B cell (primary cell): ENCODE measurements at places on chromosomes 1 and 21. TPM values are rescaled to one million over a fixed set of nuclear protein-coding genes. Genes with fewer than 3 reads are reported as not detected.

Gene PRR9
- not detected in 2 replicates for total RNA-seq

DNA sequence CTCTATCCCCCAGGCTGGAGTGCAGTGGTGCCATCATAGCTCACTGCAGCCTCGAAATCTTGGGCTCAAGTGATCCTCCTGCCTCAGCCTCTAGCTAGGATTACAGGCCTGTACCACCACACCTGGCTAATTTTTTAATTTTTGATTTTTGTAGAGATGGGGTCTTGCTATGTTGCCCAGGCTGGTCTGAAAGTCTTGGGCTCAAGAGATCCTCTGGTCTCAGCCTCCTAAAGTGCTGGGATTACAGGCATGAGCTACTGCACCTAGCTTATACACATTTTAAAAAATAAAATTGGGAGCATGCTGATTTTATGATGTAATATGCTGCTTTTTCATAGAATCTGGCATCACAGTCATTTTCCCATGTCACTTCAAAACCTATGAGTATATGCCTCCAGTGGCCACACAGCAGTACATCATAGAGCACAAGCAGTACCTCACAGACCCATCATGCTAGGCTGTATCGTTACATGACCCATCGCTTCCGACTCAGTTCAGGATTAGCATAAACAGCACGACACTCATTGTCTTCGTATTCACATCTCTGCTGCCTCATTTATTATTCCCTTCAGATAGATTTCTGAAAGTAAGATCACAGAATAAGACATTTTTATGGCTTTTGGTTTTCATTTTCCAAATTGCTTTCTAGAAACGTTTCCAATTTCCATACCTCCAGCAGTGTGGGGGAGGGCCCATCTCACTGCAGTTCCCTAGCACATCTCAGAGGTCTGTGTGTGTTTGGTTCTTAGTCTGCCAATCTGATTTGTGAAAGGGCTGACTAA, 35.9 kb upstream of the CCSAP start:
- DNase-seq, result no peak
- H3K36me3 ChIP-seq, result no peaks in the 10 kb centered on the region
- H3K4me1 ChIP-seq, result no peaks in the 10 kb centered on the region

DNA sequence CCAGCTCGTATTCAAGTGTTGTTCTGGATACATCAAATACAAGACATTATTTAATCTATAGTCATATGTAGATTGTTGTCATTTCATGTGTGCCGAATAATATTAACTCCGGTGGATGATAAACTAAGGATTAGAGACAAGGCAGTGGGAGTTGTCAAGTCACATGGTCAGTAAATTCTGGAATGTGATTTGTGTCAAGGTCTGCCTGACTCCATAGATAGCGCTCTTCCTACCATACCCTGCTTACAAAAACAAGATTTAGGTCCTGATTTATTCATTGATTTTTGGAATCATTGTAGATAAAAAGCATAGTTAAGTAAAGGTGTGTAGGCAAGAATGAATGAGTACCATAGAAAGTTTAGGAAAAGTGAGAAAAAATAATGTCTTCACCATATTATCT, 2.6 kb downstream of the TNNI3K start:
- H3K36me3 ChIP-seq, result no peaks in the 10 kb centered on the region
- no peak for DNase-seq
- H3K27me3 ChIP-seq, result no peaks in the 10 kb centered on the region
- no peaks in the 10 kb centered on the region for H3K4me1 ChIP-seq
- H3K4me3 ChIP-seq, result no peak overlapping the region
- no peak overlapping the region for H3K27ac ChIP-seq

- no peak overlapping the region for H3K27ac ChIP-seq
- no peaks in the 10 kb centered on the region for H3K27me3 ChIP-seq
- no peak for DNase-seq
Observed at GRCh38 chr1:79128722-79129121, 122.2 kb upstream of the ADGRL4 start.

GRCh38 chr1:47834326-47834725, 162.9 kb downstream of the TRABD2B start:
- DNase-seq, result no peak
- no peak overlapping the region for H3K27ac ChIP-seq
- H3K4me3 ChIP-seq, result no peak overlapping the region
- no peaks in the 10 kb centered on the region for H3K36me3 ChIP-seq
- no peaks in the 10 kb centered on the region for H3K4me1 ChIP-seq

- no peak overlapping the region for H3K4me3 ChIP-seq
- no peaks in the 10 kb centered on the region for H3K36me3 ChIP-seq
- no peak overlapping the region for H3K27ac ChIP-seq
- H3K4me1 ChIP-seq, result no peaks in the 10 kb centered on the region
- DNase-seq, result peak; percentile 27
- no peaks in the 10 kb centered on the region for H3K27me3 ChIP-seq
Observed at GRCh38 chr1:67347688-67348472, 40.2 kb downstream of the IL12RB2 start.

Gene SLC6A17
- not detected in 2 replicates for total RNA-seq

Gene PDZK1
- total RNA-seq, result 0.34 TPM in 1 of 2 replicates, not detected in the other

GRCh38 chr1:59046134-59046533, 250.8 kb upstream of the FGGY start:
- no peak overlapping the region for H3K4me3 ChIP-seq
- no peak for DNase-seq
- no peak overlapping the region for H3K27ac ChIP-seq
- no peaks in the 10 kb centered on the region for H3K27me3 ChIP-seq
- H3K4me1 ChIP-seq, result peaks cover 24% of the 10 kb centered on the region

GRCh38 chr21:46168659-46169386, 13.4 kb upstream of the FTCD start:
- no peaks in the 10 kb centered on the region for H3K27me3 ChIP-seq
- no peak overlapping the region for H3K4me3 ChIP-seq
- no peak overlapping the region for H3K27ac ChIP-seq
- no peaks in the 10 kb centered on the region for H3K36me3 ChIP-seq
- H3K4me1 ChIP-seq, result no peaks in the 10 kb centered on the region

DNA sequence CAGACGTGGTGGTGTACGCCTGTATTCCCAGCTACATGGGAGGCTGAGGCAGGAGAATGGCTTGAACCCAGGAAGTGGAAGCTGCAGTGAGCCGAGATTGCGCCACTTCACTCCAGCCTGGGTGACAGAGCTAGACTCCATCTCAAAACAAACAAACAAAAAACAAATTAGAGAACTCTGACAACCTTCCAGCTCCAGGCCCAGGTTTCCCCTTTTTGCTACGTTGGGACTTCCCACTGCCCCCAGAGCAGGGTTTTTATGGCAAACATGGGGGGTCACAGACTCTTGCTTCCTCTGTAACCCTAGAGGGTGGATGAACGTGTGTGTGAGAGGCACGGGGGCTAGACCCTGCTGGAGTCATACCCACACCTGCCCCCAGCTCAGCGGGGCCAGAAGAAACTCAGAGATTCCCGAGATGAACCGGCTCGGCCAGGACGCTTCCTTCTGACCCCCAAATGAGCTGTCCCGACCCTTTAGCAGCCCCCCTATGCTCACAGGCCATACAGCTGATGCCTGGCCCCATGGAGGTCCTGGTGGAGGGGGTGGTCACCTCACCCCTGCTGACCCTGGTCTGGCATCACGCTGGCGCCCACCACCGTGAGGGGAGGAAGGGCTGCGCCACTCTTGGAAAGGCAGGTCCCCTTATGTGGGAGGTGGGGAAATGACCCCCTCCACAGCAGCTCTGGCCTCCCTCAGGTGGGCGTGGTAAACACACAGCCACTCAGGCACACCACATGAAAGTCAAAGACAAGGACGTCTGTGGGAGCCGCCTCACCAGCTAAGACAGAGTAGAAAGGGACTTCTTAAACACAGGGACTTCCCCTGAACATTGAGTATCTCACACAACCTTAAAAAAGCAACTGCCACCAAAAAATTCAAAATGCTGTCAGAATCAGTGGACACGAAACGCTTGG, 7.1 kb downstream of the GPR157 start:
- H3K27ac ChIP-seq, result no peak overlapping the region
- H3K27me3 ChIP-seq, result no peaks in the 10 kb centered on the region
- no peak overlapping the region for H3K4me3 ChIP-seq

DNA sequence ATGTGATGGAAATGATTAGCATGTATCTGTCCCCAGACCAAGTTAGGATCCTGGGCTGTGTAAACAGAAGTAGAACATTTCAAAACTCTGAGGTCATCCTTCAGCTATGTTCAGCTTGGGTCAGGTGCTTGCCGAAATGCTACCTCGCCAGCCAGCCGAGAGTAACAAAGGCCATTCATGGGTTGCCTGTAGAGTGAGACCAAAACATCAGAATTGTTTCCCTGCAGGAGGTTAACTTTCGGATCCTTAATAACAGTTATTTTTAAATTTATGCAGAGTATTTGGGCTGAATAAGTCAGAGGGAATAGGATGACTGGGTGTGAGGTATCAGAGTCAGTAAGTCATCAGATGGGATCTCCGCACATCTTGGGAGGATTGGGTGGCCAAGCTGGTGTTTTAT, 35.6 kb downstream of the SMYD2 start:
- no peak overlapping the region for H3K27ac ChIP-seq
- no peak for DNase-seq
- peaks cover 32% of the 10 kb centered on the region for H3K36me3 ChIP-seq
- no peak overlapping the region for H3K4me3 ChIP-seq
- H3K4me1 ChIP-seq, result no peaks in the 10 kb centered on the region

Gene CFHR4
- not detected in 2 replicates for total RNA-seq
